ENCODE measurements at places on chromosomes 4 and X. TPM values are rescaled to one million over a fixed set of nuclear protein-coding genes. Genes with fewer than 3 reads are reported as not detected.

DNA sequence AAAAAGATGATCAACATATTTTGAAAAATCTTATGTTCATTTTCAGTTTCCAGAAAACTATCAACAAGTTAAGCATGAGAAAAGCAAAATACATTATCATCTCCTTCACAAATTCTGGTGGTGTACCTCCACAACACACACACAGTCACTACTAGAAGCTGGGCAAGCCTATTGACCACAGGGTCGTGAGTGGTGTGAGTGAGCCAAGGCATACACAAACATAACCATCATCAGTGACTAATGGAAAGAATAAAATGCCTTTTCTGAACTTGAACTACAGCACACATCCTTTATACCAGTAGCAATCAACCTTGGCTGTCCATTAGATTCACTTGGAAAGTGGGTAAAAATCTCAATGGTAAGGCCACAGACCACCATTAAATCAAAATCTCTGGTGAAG lies 180.2 kb downstream of the FAM47B start:
- no peaks in the 10 kb centered on the region for H3K36me3 ChIP-seq
- H3K4me1 ChIP-seq: no peaks in the 10 kb centered on the region
- no peak overlapping the region for H3K27ac ChIP-seq
- H3K27me3 ChIP-seq: peaks cover 1% of the 10 kb centered on the region
- H3K4me3 ChIP-seq: no peak overlapping the region
- no peak for DNase-seq

NHS gene
- 5.3 TPM for total RNA-seq

DNA sequence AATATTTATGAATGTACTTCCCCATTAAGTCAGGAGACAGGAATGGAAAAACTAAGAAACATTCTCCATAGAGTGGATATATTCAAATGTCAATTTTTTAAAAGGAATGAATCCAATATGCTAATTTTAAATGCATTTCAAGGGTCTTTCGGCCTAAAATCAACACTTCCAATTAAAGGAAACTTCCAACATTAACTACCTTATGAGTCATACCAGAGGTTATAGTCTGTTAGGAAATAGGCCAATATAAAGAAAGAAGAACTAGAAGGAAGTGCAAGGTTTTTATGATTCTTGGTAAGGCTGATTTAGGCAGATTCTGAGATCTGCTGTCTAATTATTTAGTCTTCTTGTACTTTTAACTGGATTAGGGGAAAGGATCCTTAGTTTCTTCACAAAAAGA lies 260.1 kb upstream of the EDNRA start:
- no peaks in the 10 kb centered on the region for H3K36me3 ChIP-seq
- DNase-seq: no peak
- H3K4me3 ChIP-seq: no peak overlapping the region
- no peak overlapping the region for H3K27ac ChIP-seq

GRCh38 chr4:122909683-122910082 lies 12.7 kb downstream of the NUDT6 start:
- DNase-seq: no peak
- H3K4me3 ChIP-seq: no peak overlapping the region
- H3K27me3 ChIP-seq: peaks cover 4% of the 10 kb centered on the region
- H3K4me1 ChIP-seq: peaks cover 4% of the 10 kb centered on the region
- no peak overlapping the region for H3K27ac ChIP-seq
- peaks cover 4% of the 10 kb centered on the region for H3K36me3 ChIP-seq

DNA sequence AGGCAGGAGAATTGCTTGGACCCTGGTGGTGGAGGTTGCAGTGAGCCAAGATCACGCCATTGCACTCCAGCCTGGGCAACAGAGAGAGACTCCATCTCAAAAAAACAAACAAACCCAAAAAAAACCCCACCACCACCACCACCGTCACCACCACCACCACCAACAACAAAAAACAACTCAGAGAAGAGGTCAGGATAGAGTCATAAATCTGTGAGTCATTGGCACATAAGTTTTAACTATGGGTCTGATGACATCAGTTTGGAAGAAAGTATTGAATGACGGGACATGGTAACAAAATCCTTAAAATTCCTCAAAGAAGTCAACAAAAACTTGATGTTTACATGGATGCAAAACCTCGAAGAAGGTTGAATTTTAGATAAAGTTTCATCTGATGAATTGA lies 288.0 kb upstream of the SFRP2 start:
- H3K27me3 ChIP-seq: peaks cover 2% of the 10 kb centered on the region
- H3K36me3 ChIP-seq: no peaks in the 10 kb centered on the region
- no peak overlapping the region for H3K27ac ChIP-seq
- no peak for DNase-seq

TRIML1 gene
- 0.97 TPM for total RNA-seq

GRCh38 chr4:52704661-52705060 lies 45.6 kb upstream of the USP46 start:
- no peak overlapping the region for H3K4me3 ChIP-seq
- peaks cover 2% of the 10 kb centered on the region for H3K27me3 ChIP-seq
- DNase-seq: no peak
- no peak overlapping the region for H3K27ac ChIP-seq

DNA sequence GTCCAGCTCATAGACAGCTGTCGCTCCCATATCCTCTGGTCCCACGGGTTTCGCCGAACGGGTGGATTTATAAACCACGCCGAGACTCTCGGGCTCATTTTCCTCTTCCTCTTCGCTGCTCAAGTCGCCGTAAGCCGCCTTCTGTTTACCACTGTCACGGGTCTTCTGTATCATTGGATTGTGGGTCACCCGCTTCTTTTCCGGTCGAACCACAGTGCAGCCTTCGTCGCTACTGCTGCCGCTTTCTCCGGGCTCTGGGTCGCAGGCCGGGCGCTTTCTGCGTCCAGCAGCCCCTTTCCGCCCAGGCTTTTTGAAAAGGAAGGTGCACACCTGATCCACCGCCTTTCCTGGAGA lies 311 bp downstream of the RNF113A start:
- peak overlapping the region; percentile 96 for H3K27ac ChIP-seq
- H3K27me3 ChIP-seq: peaks cover 6% of the 10 kb centered on the region
- peak overlapping the region; percentile 96 for H3K4me3 ChIP-seq
- H3K36me3 ChIP-seq: no peaks in the 10 kb centered on the region
- peak; percentile 11 for DNase-seq

FRYL gene
- total RNA-seq: 93.3 TPM

DNA sequence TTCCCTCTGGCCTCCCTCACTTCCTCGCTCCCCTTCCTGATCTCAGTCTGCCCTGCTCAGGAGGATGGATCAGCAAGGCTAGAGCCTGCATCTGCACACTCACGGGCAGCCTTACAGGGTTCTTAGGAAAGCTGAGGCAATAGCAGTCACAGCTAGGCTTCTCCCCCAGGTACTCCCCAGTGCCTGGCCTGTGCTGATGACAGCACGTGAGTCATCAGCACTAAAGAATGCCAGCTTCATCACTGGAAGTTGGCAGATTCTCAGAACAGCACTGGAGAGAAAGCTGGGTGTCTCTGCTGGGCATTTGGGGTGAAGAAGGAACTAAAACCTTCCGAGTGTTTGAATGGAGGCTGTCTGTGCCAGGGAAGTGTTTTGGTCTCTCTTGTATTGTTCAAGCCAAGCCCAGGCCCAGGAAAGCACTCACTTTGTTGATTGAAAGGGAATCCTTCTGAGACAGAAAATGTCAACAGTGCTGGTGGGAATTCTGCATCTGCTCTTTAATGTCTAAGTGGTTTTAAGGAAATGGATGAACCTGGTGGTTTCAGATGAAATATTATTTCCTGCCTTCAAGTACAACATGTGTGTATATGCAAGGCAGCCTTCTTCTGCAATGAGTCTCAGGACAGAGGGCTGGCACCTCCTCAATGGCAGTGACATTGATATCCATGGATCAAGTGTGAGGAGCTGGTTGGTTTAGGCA lies 73.0 kb upstream of the SCOC start:
- DNase-seq: no peak
- H3K4me3 ChIP-seq: no peak overlapping the region
- H3K27ac ChIP-seq: no peak overlapping the region
- peaks cover 60% of the 10 kb centered on the region for H3K4me1 ChIP-seq

PAGE2 gene
- not detected for total RNA-seq

OFD1 gene
- total RNA-seq: 17.7 TPM

- peak; percentile 3 for DNase-seq
- H3K27me3 ChIP-seq: no peaks in the 10 kb centered on the region
- no peaks in the 10 kb centered on the region for H3K36me3 ChIP-seq
- H3K4me1 ChIP-seq: peaks cover 13% of the 10 kb centered on the region
- no peak overlapping the region for H3K4me3 ChIP-seq
- H3K27ac ChIP-seq: no peak overlapping the region
These were observed 173.2 kb upstream of the TBL1X start for GRCh38 chrX:9291629-9292028.

GRCh38 chr4:12379191-12379590 lies 950.5 kb upstream of the HS3ST1 start:
- H3K27me3 ChIP-seq: peaks cover 3% of the 10 kb centered on the region
- no peaks in the 10 kb centered on the region for H3K4me1 ChIP-seq
- H3K36me3 ChIP-seq: no peaks in the 10 kb centered on the region

DDIT4L gene
- total RNA-seq: 3.4 TPM

DNA sequence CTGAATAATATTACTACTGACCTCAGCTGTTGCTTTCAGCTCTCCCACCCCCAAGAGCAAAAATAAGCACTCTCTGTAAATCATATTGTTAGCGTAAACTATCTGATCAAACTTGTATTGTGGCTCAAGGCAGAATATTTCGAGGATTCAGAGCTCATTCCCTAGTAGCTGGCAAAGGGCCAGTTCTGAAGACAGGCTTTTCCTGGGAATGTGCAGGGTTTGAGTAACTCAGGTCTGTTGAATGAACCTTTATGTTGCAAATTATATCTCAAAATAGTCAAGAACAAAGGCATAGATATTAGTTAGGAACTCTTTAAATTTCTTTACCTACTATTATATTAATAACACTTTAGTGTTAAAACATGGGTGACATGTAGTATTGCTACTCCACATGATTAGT lies 454.9 kb downstream of the CCSER1 start:
- no peak for DNase-seq
- H3K4me3 ChIP-seq: no peak overlapping the region
- peaks cover 10% of the 10 kb centered on the region for H3K4me1 ChIP-seq
- no peaks in the 10 kb centered on the region for H3K36me3 ChIP-seq
- H3K27me3 ChIP-seq: no peaks in the 10 kb centered on the region

ENPEP gene
- 3.5 TPM for total RNA-seq

CT55 gene
- total RNA-seq: 0.21 TPM

DNA sequence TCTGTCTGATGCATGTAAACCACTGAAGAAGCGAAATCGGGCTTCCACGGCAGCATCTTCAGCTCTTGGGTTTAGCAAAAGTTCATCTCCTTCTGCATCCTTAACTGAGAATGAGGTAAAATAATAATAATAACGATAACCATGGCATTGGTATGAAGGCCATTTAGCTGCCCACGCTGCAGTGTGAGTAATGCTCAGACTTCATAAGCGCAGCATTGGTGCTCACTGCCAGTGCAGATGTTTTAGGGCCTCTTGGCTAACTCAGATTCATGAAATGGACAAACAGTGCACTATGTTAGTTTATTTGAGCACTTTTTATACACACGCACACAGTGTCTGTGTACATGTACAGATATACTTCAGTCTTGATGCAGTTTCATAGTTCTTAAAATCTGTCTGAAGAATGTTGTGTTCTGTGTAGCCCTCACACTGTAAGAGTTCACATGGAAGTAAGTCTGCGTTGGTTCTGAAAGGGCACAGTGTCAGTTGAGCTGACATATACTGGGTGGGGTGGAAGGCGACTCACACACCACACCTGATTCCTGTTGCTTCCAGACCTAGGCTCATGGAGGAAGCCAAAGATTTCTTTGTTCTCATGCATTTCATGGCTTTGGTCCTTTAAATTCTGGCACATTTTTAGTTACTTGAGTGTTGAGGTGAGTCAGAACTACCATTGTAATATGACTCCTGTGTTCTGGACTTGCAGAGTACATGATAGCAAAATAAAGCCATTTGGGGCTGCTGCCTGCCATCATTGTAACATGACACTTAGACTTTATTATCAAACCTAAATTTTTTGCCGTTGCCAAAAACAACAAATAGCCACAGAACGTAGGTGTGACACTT lies 68.7 kb downstream of the NSD2 start:
- no peak for DNase-seq

DNA sequence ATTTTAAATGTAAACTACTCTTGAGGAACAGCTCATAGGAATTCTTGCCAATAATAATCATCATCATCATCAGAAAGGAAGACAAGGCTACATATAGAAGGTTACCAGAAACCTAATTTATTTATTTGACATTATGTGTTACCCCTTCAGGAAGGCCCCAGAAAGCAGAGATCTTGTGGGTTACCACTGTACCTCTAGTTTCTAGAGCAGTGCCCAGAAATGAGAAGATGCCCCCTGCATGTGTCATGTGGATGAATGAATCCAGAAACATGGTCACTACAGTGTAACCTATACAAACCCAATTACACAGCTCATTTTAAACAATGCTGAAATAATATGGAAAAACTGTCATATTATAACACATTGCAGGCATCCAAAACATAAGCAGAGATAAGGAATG lies 70.4 kb downstream of the ARAP2 start:
- H3K27me3 ChIP-seq: no peaks in the 10 kb centered on the region
- H3K27ac ChIP-seq: no peak overlapping the region
- no peaks in the 10 kb centered on the region for H3K36me3 ChIP-seq
- no peaks in the 10 kb centered on the region for H3K4me1 ChIP-seq
- H3K4me3 ChIP-seq: no peak overlapping the region

CLDN22 gene
- not detected for total RNA-seq

GRCh38 chrX:153969904-153970356 lies 1.7 kb downstream of the HCFC1 start:
- no peak for DNase-seq
- H3K36me3 ChIP-seq: peaks cover 3% of the 10 kb centered on the region
- H3K4me3 ChIP-seq: peak overlapping the region; percentile 97
- H3K27ac ChIP-seq: no peak overlapping the region
- H3K4me1 ChIP-seq: peaks cover 25% of the 10 kb centered on the region
- peaks cover 12% of the 10 kb centered on the region for H3K27me3 ChIP-seq

DNA sequence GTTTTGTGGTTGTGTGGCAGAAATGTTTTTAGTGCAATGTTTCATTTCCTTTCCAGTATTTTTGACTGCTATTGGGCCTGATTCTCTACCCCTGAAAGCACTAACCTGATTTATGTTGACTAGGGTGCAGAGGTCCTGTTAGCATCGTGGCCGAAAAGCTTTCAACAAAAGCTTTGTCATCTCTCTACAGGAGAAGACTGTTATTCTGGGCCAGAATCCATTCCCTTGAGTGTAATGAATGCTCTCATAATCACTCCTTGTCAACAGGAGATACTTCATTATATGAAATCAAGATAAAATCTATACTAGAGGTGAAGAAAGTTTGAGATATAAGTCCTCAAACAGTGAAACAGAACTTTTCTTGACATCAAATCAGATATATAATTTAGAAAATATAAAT lies 195.5 kb downstream of the ZNF330 start:
- no peaks in the 10 kb centered on the region for H3K36me3 ChIP-seq
- no peak for DNase-seq
- H3K27ac ChIP-seq: no peak overlapping the region
- no peaks in the 10 kb centered on the region for H3K27me3 ChIP-seq

- no peaks in the 10 kb centered on the region for H3K4me1 ChIP-seq
- H3K27me3 ChIP-seq: peaks cover 9% of the 10 kb centered on the region
- no peaks in the 10 kb centered on the region for H3K36me3 ChIP-seq
- DNase-seq: no peak
These were observed 192.6 kb downstream of the AFAP1 start for GRCh38 chr4:7747062-7747385.

- peak; percentile 10 for DNase-seq
- H3K27me3 ChIP-seq: peaks cover 6% of the 10 kb centered on the region
- no peak overlapping the region for H3K27ac ChIP-seq
- H3K4me1 ChIP-seq: peaks cover 3% of the 10 kb centered on the region
These were observed 448.1 kb upstream of the RASGEF1B start for GRCh38 chr4:81919810-81920209.

- no peaks in the 10 kb centered on the region for H3K27me3 ChIP-seq
- peak; percentile 33 for DNase-seq
- H3K4me1 ChIP-seq: no peaks in the 10 kb centered on the region
These were observed 9.9 kb upstream of the PI4K2B start for GRCh38 chr4:25223802-25224375.

RIBC1 gene
- total RNA-seq: 0.97 TPM

All from endothelial cell (in vitro differentiated cells).